GM12878 (cell line): ENCODE measurements at places on chromosomes 2 and 18.

DNA sequence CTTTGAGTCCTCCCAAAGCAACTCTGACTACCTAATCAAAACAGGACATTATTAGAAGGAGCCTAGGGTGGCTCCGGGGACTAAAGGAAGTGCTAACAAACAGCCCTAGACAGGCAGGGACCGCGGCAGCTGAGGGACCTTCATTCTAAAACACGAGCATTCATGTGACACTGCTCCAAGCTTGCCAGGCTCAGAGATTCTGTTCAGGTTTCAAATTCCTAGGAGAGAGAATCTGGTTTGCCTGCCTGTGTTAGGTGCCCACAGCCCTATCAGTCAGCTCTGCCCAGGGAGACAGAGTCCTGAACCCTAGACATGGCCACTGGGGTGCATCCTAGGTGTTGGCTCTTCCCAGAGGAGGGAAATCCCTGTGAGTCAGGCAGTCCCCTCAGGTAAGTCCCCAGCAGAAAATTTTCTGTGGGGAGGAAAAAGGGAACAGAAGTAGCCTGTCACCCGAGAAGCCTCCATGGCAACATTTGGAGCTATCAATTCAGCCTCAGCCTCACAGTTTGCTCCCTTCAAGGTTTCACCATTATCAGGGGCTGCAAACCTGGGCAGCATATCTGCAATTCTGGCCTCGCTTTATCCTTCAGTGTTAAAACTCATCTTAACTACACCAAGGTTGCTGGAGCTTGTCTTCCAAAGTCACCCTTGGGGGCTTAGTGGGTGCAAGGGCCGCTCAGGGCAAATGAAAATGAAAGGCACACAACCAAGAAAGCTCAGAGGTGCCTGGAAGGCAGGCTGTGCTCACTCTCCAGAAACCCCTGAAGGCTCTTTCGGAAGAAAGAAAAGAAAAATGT is 28.6 kb downstream of the PCBP1 start:
- H3K4me1 ChIP-seq, result peaks cover 51% of the 10 kb centered on the region
- H3K27me3 ChIP-seq, result no peaks in the 10 kb centered on the region
- DNase-seq, result no peak
- no peaks in the 10 kb centered on the region for H3K36me3 ChIP-seq
- H3K27ac ChIP-seq, result peak overlapping the region; percentile 88

DNA sequence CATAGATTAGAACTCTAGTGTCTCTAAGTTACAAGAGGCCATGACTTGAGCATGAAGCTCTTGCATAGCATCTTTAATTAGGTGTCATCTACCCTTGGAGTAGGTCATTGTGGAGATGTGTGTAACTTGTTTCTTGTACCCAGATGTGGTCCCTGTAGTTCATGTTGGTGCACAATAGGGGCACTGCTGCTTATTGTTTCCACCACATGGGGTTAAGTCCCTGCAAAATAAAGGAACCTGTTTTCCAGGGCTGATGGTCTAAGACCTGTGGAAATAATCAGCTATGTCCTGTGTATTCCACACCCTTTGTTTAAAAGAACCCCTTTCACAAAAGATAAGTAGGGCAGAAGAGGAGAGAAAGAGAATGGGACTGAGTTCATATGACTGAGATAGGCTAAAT is 28.6 kb downstream of the ASXL3 start:
- no peak overlapping the region for H3K27ac ChIP-seq
- DNase-seq, result no peak
- no peaks in the 10 kb centered on the region for H3K36me3 ChIP-seq
- H3K4me1 ChIP-seq, result no peaks in the 10 kb centered on the region

GRCh38 chr2:10256031-10256514 is 46.6 kb upstream of the HPCAL1 start:
- H3K4me1 ChIP-seq, result no peaks in the 10 kb centered on the region
- no peak overlapping the region for H3K4me3 ChIP-seq
- H3K27ac ChIP-seq, result no peak overlapping the region
- DNase-seq, result no peak
- H3K36me3 ChIP-seq, result no peaks in the 10 kb centered on the region

- H3K4me1 ChIP-seq, result no peaks in the 10 kb centered on the region
- H3K27me3 ChIP-seq, result peaks cover 3% of the 10 kb centered on the region
- H3K4me3 ChIP-seq, result no peak overlapping the region
- H3K27ac ChIP-seq, result no peak overlapping the region
Observed at GRCh38 chr2:231007286-231008098, 11.6 kb downstream of the SPATA3 start.
